Aorta (tissue), 5 donors: ENCODE measurements at places on chromosomes 5 and 9. TPM values are rescaled to one million over a fixed set of nuclear protein-coding genes. Genes with fewer than 3 reads are reported as not detected.

GRCh38 chr5:56208681-56209080 lies 24.4 kb downstream of the ANKRD55 start:
- no peak overlapping the region for H3K27ac ChIP-seq
- no peak for DNase-seq
- no peaks in the 10 kb centered on the region for H3K36me3 ChIP-seq

The ADCY2 gene
- total RNA-seq, result 7.1 TPM

DNA sequence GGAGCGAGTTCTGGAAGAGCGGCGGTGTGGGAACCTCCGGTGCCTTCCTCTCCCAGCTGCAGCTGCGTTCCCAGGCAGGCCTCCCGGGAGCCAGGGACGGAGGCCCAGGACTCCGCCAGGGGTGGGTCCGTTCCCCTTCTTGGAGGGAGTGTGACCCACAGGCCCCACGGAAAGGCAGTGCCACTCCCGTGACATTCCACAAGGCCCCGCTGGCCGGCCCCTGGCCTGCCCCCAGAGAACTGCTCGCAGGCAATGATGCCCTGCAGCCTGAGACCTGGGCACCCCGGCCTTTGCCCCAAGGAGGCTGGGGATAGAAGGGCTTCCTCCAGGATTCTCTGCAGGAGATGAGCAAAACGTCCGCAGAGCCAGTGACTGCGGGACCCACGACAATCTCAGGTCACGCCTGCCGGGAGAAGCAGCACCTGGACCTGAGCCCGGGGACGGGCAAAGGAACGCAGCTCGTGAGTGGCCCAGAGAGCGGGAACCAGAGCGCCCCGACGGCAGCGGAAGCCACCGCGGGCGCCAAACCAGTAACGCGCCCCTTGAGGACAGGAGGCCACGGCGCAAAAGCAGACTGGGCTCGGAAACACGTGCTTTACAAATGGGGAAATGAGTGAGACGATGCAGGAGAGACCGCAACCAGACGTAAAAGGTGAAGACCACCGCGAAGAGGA lies 9.3 kb downstream of the OBP2B start:
- DNase-seq, result no peak
- H3K36me3 ChIP-seq, result no peaks in the 10 kb centered on the region
- H3K27me3 ChIP-seq, result no peaks in the 10 kb centered on the region
- no peak overlapping the region for H3K4me3 ChIP-seq
- H3K27ac ChIP-seq, result no peak overlapping the region

- H3K27me3 ChIP-seq, result no peaks in the 10 kb centered on the region
- DNase-seq, result no peak
- no peaks in the 10 kb centered on the region for H3K36me3 ChIP-seq
- no peak overlapping the region for H3K4me3 ChIP-seq
- H3K27ac ChIP-seq, result no peak overlapping the region
- H3K4me1 ChIP-seq, result no peaks in the 10 kb centered on the region
Measured at GRCh38 chr5:23631302-23632045, 124.1 kb downstream of the PRDM9 start.

- H3K27ac ChIP-seq, result no peak overlapping the region
- peaks cover 1% of the 10 kb centered on the region for H3K4me1 ChIP-seq
- no peak overlapping the region for H3K4me3 ChIP-seq
- no peaks in the 10 kb centered on the region for H3K27me3 ChIP-seq
Measured at GRCh38 chr5:82509762-82510161, 231.6 kb upstream of the RPS23 start.

The IFNA8 gene
- not detected for total RNA-seq

- no peak overlapping the region for H3K4me3 ChIP-seq
- no peaks in the 10 kb centered on the region for H3K4me1 ChIP-seq
- no peak for DNase-seq
Measured at GRCh38 chr9:90142580-90142979, 500.0 kb downstream of the DIRAS2 start.

GRCh38 chr5:144273232-144274027 lies 102.8 kb downstream of the KCTD16 start:
- no peak overlapping the region for H3K27ac ChIP-seq
- DNase-seq, result no peak
- H3K27me3 ChIP-seq, result no peaks in the 10 kb centered on the region
- no peak overlapping the region for H3K4me3 ChIP-seq
- no peaks in the 10 kb centered on the region for H3K4me1 ChIP-seq
- no peaks in the 10 kb centered on the region for H3K36me3 ChIP-seq

- H3K4me3 ChIP-seq, result no peak overlapping the region
- H3K27me3 ChIP-seq, result no peaks in the 10 kb centered on the region
- no peak overlapping the region for H3K27ac ChIP-seq
- H3K4me1 ChIP-seq, result no peaks in the 10 kb centered on the region
- no peak for DNase-seq
- no peaks in the 10 kb centered on the region for H3K36me3 ChIP-seq
Measured at GRCh38 chr9:80376180-80376579, 804.4 kb downstream of the TLE4 start.
